ENCODE measurements at places on chromosomes 12 and 14.

GRCh38 chr14:89188492-89188891 is 228.5 kb downstream of the FOXN3 start:
- no peak for DNase-seq

GRCh38 chr12:117036547-117036946 is 62.7 kb downstream of the TESC start:
- DNase-seq: no peak

- DNase-seq: no peak
These were observed 797.1 kb downstream of the NRXN3 start for GRCh38 chr14:78967111-78967809.

- no peak for DNase-seq
These were observed 48.1 kb downstream of the GALNT8 start for GRCh38 chr12:4768341-4768740.

DNA sequence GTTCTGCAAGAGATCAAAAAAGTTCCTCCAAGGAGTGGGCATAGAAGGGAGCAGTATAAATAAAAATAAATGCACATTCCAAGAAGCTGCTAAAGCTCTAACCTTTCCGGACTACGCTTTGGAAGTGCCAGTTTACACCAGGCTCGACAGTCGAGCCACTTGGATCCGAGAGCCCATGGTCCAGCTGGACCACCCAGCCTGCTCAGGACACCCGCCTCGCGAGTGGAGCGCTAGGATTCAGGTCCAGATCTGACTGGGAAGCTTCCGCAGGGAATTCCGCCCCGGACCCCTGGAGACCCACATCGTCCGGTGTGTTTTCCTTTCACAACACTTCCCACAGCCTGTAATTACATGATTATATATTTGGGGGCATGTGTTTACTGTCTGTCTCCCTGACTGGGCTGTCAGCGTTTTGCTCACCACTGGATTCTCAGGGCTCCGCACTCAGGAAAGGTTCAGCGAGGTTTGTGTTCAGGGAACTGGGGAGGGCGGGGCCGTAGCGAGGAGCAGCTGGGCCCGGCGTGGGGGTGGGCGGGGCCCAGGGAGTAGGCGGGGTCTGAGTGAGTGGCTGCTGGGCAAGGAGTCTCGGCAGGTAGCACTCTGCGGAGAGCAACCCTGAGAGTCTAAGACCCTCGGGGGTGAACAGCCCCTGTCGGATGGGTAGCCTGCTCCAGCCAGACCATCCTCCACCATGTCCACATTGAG is 52.3 kb upstream of the TMEM263 start:
- DNase-seq: peak; percentile 45

DNA sequence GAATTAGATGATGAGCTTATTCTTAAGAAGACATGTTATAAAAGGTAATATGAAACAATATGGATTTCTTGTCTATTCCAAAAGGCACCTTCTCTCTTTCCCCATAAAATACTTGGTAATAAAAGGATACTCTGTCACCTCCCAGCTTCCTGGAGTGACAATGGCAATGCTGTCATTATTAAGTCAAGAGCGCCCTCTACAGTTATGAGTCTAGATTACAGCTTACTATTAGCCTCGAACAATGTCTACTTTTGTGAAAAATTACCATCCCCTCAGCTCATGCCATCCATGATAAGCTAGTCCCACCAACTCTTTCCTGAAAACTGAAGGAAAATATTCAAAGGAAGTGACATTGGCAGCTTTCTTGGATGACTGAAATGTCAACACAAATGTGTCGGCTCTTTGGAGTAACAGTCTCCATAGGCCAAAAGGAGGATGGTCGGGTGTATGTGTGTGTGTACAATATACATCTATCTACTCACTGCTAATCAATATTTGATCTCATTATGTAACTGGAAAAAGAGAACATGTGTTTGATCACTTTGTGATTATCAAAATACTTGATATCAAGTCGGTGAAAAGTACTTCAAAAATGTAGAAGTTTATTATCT is 48.7 kb upstream of the CDKN3 start:
- DNase-seq: no peak

DNA sequence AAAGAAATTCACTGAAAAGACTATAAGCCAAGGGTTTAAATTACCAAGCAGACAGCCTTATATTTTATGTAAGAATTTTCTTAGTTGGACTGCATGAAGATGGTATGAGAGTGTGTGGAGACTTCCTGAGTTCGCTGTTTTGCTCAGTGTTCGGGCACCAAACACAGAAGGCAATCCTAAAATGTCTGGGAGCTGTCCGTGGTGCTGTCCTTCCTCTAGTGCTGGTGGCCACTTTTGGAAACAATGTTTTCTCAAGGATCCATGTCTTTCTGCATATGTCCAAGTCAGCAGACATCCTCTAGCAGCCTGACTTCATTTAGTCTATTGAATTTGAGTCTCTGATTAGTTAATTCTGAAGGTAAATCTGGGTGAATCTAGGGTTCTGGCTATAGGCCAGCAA is 135.8 kb downstream of the SLC8A3 start:
- DNase-seq: no peak

GRCh38 chr12:24361877-24362580 is 412.6 kb upstream of the SOX5 start:
- DNase-seq: no peak

- no peak for DNase-seq
These were observed 32.8 kb downstream of the RBM19 start for GRCh38 chr12:113933201-113933786.

DNA sequence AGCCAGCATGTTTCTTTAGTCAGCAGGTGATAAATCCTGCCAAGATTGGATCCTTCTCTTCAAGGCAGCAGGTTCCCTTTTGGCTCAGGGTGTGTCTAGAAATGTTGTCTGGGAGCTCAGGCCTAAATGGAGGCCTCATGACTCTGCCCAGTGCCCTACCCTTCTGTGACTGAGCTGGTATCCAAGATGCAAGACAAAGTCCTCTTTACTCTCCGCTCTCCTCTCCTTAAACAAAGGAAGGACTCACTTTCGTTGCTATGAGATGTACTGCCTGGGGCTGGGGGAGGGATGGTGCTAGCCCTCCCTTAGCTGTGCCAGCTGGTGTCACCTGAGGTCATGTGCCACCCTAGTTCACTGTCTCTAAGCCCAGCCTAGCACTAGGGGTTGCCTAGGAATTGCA is 13.8 kb upstream of the TMPRSS12 start:
- DNase-seq: no peak

DNA sequence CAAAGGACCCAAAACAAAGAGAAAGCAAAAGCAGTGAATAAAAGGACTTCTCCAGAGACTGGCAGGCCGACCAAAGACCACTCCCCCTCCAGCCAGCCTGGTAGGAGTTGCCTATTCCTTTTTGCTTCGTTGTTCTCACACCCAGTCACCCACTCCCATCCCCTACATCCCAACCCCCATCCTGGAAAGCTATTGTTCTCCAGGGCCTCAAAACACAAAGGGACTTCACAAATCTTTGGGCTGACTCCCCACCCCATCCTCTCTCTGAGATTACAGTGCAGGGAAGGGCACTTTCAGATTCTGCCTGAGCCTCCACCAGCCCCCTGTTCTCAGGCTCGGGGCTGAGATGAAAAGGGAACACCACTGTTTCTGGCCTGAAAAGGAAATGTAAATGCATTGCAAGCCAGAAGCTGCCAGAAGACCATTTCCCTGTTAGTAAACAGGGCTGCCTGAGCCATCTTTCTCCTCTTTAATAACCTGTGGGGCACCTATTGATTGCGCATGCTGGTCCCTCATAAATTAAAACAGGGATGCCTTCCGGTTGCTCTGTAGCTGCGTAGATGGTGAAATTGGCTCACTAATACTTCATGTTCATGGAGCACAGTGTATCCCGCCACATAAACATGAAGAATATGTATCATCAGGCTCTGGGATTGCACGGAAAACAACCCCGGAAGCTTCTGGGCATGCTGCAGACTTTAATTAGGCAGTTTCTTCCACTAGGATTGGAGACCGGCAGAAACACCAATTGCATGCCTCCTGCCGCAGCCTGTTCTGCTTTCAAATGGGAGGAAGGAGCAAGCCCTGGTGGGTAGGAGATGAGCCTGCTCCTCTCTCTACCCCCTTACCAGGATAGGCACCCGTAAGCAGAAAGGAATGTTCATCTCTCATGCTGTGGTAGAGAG is 130.3 kb upstream of the FUT8 start:
- no peak for DNase-seq

- DNase-seq: no peak
These were observed 602 bp downstream of the PMEL start for GRCh38 chr12:55965240-55965639.

DNA sequence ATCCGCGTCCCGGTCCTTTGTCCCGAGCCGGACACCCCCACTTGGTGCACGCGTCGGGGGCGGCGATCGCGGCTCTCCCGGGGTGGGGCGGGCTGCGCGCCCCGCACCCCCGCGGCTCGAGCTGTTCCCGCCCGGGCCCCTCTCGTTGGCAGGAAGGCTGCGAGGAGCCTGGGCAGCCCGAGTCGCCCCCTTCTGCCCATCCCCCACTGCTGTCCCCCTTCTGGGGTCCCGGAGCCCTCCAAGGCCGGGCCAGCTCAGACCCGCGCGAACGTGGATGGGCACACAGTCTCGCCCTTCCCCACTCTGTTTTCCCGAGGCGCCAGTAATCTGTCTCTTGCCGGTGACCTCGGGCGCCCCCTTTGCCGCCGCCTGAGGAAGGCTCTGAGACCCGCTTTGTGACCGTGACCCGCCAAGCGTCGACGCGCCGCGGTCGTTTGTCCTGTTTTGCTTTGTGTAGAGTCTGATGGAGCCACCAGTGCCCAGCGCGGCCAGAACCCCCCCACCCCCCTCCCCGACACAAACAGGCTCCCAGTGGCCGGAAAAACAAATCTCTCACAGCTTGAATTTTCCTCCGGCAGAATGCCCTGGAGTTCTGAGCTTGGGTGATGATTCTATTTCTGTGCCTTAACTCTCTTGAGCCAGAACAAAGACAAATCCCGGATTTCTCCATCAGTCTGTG is 610 bp downstream of the C14orf132 start:
- no peak for DNase-seq

- DNase-seq: no peak
These were observed 12.9 kb downstream of the PRKCH start for GRCh38 chr14:61334197-61334701.

- DNase-seq: no peak
These were observed 111.4 kb downstream of the ZFP36L1 start for GRCh38 chr14:68681256-68682011.

DNA sequence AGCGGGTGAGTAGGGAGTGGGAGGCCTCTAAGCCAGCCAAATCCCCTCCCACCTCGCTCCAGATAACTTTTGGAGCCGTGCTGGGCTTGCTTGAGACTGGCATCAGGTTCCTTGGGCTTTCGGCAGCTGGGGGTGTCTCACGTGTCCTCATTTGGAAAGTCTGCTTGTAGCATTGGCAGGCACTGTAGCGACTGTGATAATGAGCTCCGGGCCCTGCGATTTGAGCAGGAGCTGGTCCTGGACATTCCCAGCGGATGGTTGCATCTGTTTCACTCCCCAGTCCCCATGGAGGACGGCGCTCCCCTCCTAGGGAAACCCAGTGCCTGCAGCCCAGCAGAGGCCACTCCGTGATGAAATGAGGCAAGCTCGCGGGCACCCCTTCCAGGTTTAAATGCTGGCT is 49.4 kb downstream of the DGLUCY start:
- DNase-seq: no peak

- DNase-seq: no peak
These were observed 830 bp upstream of the MIS18BP1 start for GRCh38 chr14:45253754-45254310.

DNA sequence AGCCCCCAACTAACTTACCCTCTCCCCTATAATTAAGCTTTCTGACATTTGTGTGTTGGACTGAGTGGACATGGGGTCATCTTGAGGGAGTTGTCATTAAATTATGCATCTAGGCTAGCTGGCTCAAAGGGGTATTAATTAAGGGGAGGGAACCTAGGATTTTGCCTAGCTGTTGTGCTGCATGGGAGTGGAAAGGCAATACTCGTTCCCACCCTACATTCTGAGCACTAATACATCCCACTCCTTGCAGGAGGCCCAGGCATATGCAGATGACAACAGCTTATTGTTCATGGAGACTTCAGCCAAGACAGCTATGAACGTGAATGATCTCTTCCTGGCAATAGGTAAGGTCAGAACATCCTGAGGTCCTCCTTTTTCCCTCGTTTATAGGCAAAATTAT is 6.0 kb upstream of the SUOX start:
- DNase-seq: no peak

DNA sequence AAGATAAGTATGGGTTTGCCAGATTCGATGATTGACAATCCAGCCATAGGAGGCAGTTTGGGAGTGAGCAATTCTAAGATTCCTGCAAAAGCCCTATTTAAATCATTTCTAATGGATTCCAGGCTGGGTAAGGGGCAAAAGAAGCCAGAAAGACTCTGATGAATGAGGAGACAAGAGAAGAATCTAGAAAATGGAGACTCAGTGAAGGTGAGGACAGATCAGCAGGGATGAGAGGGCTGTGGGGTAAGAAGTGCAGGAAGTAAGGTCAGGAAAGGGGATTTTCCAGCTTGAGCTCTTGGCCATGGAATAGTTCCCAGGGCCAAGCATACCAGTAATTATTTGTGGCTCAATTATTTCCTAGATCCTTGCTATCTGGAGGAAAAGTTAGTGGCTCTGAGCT is 87.3 kb downstream of the TMX1 start:
- DNase-seq: no peak

DNA sequence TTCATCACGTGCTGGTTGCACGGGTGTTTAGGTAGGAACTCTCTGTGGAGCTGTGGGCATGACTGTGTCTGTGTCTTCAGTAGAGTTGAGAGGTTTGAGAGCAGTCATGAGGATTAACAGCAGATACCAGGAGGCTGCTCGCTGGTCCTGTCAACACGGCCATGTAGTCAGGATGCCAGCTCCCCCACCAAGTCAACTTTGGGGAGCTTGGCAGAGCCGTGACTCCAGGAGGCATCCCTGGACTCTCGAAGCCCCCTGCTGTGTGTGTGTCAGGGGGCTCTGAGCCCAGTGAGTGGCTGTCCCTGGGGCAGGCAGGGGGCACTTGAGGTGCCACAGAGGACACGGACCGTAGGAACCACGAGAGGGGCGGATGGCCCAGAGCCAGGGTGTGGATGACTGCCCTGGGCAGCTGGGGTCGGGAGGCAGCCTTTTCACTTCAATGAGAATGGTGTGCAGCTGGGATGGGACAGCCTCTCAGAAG is 7.2 kb upstream of the GPR132 start:
- no peak for DNase-seq

DNA sequence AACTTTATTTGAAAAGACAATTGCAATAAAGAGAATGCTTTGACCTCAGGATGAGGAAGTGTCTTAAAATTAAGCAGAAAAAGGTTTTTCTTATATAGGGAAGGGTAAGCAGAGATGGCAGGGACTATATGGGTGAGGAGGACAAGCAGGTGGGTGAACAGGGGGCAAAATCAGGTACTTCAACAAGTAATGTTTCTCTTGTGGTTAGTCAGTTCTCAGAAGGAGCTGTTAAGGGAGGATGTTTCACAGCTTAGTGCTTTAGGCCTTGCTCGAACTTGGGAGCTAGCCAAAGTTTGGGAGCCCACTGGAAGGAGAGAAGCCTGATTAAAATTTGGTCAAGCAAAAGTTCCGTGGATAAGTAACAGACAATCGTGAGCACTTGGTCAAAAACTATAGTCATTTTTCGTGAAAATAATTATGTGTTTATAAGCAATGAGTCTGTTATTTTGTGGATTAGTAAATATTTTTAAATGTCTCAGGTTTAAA is 364.2 kb upstream of the TMPO start:
- no peak for DNase-seq

- no peak for DNase-seq
These were observed 218.0 kb downstream of the ZFP36L1 start for GRCh38 chr14:68574906-68575305.

- no peak for DNase-seq
These were observed 20.1 kb upstream of the CDK17 start for GRCh38 chr12:96420277-96420835.
